ENCODE measurements at places on chromosomes 13 and 19.

DNA sequence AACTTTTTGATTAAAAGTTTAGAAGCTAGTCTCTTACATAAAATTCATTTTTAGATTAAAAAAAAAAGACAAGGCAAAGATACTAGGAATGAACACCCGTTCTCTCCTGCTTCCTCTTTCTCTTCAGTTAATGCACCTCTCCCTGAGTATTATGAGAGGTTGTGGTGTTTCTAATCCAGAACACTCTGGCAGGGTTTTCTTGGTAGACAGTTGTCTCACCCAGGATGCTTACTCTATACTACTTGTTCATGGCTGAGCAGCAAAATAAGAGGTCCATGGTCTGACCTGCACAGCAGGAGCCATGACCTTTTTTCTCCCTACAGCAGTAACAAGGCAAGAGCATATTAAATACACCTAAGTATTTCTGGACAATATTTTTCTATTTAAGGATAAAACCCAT lies 62.0 kb downstream of the MICU2 start:
- DNase-seq: no peak

GRCh38 chr19:47135156-47135555 lies 4.5 kb downstream of the SAE1 start:
- DNase-seq: no peak

GRCh38 chr19:55473225-55474012 lies 3.0 kb upstream of the ZNF628 start:
- no peak for DNase-seq

DNA sequence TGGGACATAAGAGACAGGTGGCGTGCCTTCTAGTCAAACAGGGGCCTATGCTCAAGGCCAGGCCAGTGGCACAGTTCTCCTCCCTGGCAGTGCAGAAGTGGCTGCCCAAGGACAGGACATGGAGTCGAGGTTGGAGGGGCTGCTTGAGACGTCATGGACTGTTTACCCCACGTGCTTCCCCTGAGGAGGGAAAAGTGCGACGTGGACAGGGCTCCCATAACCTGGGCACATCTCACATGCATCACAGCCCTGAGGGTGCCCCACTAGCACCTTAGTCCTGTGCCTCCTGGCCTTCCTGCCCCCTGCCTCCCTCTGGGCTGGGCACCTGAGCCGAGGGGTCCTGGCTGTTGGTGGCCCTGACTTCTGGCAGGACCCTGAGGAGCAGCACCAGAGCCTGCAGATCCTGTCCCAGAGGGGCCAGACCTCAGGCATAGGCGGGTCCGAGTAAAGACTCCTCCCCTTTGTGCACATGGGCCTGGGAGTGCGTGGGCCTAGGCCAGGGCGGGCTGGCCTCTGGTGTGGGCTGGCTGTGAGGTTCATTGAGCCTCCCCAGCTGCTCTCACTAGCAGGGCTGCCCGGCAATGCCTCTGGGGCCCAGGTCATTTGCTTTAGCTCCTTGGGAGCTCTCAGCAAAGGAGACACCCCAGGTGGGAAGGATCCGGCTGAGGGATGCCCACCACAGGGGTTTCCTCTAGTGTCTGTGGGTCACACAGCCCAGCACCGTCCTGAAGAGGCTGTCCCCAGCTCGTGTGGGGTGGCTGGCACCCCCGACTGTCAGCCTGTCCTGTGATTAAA lies 65.7 kb downstream of the CEBPG start:
- no peak for DNase-seq

- no peak for DNase-seq
Observed at GRCh38 chr13:98443329-98443728, 133.6 kb downstream of the STK24 start.

DNA sequence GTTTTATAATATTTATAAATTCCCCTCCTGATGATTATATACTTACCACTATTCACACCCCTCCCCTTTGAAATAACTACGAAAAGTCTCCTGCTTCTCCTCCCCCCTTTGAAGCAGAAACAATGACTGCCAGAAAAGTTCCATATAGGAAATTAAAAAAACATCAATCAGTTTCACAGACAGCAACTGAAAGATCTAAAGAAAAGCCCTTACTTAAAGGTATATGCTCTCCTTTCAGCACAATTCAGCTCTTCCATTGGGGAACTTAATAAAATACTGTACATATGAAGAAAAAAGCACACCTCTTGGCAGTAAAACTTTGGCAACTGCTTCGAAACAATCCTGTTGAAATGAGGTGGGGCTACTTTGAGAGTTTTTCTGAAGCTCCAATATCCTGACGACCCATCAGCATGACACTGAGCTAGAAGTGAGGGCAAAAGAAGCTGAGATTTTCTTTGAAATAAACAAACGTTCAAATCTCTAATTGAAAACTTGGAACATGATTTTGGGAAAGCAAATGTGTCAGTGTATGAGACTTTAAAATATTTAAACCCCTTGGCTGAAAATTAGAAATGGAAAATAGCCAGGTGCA lies 147.6 kb upstream of the RXFP2 start:
- no peak for DNase-seq

DNA sequence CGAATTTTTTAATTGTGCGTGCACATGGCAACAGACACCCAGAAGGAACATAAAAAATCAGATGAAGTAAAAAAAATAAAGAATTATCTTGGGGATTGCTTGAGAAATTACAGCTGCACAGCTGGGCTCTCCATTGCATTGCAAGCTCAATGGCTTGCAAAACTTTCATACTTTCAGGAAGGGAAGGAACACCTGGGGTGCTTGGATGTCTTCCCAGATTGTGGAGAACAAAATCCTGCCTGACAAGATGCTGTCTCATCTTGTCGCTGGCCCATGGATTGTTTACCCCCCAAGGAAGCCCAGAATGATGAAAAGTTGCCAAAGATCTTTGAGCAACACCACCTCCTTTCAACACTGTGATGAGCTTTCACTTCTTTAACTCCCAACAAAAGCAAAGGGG lies 11.0 kb upstream of the CASP14 start:
- no peak for DNase-seq

DNA sequence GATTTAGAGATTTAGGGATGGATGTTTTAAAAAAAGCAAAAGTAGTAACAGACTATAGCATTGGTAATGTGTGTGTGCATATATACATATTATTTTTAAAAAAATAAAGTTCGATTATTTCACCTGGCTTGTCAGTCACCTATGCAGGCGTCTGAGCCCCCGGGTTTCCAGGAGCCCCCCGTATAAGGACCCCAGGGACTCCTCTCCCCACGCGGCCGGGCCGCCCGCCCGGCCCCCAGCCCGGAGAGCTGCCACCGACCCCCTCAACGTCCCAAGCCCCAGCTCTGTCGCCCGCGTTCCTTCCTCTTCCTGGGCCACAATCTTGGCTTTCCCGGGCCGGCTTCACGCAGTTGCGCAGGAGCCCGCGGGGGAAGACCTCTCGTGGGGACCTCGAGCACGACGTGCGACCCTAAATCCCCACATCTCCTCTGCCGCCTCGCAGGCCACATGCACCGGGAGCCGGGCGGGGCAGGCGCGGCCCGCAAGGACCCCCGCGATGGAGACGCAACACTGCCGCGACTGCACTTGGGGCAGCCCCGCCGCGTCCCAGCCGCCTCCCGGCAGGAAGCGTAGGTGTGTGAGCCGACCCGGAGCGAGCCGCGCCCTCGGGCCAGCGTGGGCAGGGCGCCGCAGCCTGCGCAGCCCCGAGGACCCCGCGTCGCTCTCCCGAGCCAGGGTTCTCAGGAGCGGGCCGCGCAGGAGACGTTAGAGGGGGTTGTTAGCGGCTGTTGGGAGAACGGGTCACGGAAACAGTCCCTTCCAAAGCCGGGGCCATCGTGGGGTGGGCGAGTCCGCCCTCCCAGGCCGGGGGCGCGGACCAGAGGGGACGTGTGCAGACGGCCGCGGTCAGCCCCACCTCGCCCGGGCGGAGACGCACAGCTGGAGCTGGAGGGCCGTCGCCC lies 840 bp upstream of the CCNA1 start:
- DNase-seq: no peak

- no peak for DNase-seq
Observed at GRCh38 chr13:91135376-91135775, 212.1 kb upstream of the MIR17HG start.

- peak; percentile 54 for DNase-seq
Observed at GRCh38 chr13:41122838-41123237, 9.8 kb downstream of the KBTBD6 start.

- no peak for DNase-seq
Observed at GRCh38 chr19:43779820-43780219, 953 bp downstream of the KCNN4 start.

DNA sequence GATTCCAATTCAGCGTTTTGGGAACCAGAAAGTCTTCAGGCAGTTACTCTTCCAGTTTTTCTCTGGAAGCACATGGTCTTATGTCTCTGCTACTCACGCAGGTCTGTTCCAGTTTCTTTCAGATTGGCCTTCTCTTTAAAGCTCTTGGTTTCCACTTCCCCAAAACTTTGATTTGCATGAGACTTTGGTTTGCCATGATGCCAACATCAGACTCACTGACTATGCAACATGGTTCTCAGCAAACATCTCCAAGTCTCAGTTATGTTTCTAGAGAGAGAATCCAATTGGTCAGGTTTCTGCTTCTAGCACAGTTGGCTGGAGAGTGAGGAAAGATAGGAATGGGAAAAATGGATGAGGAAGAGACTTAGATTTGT lies 3.1 kb downstream of the AKAP11 start:
- peak; percentile 17 for DNase-seq

GRCh38 chr13:101308247-101309013 lies 107.9 kb downstream of the NALCN start:
- no peak for DNase-seq

DNA sequence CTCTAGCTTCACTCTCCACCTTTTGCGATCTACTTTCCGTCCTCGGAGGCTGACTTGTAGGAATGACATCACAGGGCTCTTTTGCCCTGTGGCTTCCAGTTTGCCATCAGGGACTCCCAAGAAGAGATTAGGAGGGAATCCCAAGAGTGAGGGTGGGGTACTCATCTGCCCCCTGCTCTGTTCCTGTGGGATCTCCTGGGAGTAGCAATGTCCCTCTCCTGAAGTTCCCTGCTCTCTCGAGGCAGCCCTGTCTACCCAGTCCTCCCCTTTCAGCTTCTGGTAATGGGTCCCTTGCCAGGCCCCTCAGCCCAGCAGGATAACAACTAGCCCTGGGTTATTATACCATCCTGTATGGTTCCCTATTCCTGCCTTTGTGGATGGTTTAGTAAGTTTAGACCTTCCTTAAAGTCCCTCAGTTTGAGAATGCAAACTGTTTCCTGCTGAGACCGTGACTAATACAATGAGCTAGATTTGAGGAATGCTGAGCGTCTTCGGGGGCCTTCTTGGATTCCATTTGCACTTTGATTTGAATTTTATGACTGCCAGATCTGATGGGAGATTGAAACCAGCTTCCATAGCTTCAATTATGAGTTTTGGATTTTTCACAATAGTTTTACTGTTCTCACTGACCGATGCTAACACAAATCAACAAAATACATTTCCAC lies 73.7 kb upstream of the IPO5 start:
- no peak for DNase-seq

- DNase-seq: no peak
Observed at GRCh38 chr13:76048675-76049375, 412.7 kb downstream of the LMO7 start.

- no peak for DNase-seq
Observed at GRCh38 chr13:47673009-47673850, 327.8 kb downstream of the SUCLA2 start.

GRCh38 chr13:39481491-39481890 lies 121.5 kb downstream of the LHFPL6 start:
- no peak for DNase-seq

- no peak for DNase-seq
Observed at GRCh38 chr13:27170516-27171243, 931 bp downstream of the USP12 start.

GRCh38 chr13:52838433-52839107 lies 9.9 kb downstream of the PCDH8 start:
- DNase-seq: no peak

DNA sequence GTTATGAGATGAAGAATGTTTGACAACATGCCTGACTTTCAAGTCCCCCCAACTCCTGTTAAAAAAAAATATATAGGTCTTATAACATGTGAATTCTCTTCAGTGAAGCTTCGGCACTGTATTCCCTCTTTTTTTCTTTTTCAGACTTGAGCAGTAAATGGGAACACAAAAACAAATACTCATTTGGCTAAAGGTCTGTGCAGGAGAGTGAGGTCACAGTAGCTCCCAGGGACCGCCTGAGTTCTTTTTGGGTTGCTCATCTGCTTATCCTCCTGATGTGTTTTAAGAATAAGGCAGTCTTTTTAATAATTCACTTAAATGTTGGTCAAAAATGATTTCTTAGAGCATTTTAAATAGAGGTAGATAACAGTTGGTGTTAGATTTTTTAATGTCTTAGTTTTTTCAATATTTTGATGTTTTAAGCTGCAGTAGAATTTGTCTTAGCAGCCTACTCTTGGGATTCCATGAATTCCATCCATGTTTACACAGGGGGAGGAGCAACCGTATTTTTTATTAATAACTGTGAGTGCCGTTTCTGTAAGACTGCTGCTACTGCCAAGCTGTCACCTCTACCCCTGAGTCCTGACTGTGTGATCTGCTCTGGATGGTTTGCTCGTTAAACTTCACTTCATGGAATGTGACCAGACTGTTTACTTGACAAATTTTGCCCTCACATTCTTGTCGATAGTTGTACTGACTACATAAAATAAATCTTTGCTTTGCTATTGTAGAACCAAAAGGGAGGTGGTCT lies 14.9 kb downstream of the HNRNPM start:
- DNase-seq: no peak

DNA sequence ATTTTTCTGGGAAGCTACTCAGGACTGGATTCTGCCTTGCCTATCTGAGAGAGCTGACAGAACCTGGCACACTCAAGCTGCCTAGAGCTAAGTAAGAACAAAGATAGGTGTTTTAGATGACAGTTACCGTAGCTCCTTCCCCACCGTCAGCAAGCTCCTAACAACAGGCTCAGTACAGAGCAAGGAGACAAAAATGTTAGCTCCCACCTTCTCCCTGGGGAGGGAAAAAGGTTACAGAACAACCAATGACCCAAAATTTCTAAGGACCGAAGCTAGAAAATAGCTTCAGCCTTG lies 1058.2 kb upstream of the PCDH20 start:
- DNase-seq: no peak

DNA sequence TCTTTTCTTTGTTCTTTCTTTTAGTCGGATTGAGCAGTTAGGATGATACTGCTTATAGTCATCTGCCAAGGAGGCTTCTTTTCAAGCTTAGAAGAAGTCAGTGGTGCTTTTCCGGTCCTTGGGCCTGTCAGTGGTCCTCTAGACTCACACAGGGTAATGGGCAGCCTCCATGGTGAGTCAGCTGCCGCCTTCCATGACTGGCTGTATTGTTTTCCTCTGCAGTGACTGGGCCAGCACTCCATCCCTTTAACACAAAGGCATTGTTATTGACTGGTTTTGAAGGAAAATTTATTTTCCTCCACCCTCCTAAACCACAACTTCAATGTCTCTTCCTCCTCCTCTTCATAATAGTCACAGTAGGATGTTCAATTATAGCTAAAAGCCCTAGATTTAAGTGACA lies 47.1 kb upstream of the CNMD start:
- no peak for DNase-seq

GRCh38 chr13:27020415-27020814 lies 151.2 kb downstream of the USP12 start:
- DNase-seq: no peak

DNA sequence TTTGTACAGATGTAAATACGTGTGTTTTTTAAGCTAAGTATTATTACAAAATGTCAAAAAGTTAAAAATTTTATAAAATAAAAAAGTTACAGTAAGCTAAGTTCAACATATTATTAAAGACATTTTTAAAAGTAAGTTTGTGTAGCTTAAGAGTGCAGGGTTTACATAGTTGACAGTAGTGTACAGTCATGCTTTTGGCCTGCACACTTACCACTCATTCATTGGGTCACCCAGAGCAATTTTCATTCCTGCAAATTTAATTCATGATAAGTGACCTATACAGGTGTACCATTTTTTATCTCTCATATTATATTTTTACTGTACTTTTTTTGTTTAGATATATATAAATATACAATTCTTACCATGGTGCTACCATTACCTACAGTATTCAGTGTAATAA lies 769.9 kb upstream of the SLITRK6 start:
- no peak for DNase-seq

Measured in CD4-positive, alpha-beta T cell treated with Interleukin-2 at 100 ng/mL for 4 hours (primary cell).